ENCODE measurements at places on chromosomes 4 and X.

- DNase-seq = no peak
Observed at GRCh38 chrX:118867251-118867650, 43.6 kb downstream of the ZCCHC12 start.

DNA sequence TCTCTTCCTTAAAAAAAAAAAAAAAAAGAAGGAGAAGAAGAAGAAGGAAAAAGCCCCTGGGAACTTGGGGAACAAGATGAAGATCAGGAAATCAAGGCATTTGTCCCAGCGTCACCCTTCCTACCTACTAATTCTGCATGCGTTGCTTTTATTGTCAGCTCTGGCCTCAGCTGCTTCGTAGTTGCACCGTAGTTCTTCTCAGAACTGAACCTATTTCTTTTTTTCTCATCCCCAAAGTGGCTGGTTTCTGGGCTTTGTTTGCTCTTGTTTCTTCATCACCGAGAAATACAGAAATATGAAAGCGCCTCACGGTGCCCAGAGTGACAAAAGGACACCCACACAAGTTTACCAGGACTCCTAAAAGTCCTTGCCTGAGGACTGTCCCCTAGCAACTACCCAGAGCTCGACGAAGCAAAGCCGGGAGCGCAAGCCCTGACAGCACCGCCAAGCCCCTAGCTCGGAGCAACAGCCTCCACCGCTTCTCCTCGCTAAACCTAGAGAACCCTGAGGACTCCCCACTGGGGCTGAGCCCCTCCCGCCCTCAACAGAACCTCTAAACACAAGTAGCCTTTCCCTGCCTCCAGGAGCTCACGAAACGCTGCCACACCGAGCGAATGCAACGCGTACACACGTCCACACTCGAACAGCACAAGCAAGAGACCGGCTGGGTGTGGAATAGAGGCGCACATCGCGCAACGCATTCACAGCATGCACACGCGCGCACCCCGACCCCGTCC lies 710 bp downstream of the PRKG2 start:
- DNase-seq = no peak

DNA sequence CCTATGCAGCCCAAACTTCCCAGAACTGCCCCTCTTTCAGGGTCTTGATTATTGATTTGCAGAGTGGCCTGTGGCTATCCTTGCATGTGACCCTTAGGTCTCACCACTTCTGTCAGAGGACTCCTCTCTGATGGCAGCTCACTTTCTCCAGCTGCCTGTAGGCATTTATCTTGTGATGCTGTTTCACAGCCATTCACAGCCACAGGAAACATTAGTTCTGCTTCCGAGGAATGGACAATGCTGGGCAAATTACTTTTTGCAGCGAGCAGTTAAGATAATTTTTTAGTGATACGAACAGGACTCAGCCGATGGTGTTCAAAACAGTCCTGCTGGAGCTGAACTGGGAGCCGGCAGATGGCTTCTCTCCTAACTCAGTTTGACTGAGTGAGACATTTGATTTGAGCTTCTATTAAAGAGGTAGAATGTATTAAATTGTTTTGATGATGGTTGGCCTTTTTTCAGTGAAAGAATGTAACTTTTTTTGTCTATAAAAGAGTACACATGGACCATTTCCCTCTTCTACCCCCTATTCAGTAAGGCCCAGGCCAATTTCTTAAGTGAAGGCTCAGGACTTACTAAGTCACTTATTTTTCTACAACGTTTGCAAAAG lies 58.4 kb upstream of the TMEM150C start:
- DNase-seq = no peak

- no peak for DNase-seq
Observed at GRCh38 chr4:39263895-39264294, 81.6 kb downstream of the WDR19 start.

GRCh38 chr4:137209240-137209639 lies 323.1 kb downstream of the PCDH18 start:
- no peak for DNase-seq

- no peak for DNase-seq
Observed at GRCh38 chr4:112848911-112849310, 200.5 kb upstream of the ANK2 start.

- DNase-seq = no peak
Observed at GRCh38 chr4:38166768-38167167, 206.6 kb downstream of the PTTG2 start.

DNA sequence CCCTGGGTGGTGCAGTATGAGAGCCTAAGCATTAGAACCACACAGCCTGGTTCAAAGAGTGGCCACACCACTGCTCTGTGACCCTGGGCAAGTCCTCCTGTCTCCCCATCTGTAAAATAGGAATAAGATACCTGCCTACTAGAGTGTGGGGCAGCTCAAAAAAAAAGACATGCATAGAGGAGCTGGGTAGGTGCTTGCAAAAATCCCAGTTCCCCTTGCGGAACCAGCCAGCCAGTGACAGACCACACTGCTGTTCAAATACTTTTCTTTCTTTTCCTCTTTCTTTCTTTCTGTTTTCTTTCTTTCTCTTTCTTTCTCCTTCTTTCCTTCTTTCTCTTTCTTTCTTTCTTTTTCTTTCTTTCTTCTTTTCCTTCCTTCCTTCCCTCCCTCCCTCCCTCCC lies 63.0 kb upstream of the TRIM2 start:
- DNase-seq = no peak

DNA sequence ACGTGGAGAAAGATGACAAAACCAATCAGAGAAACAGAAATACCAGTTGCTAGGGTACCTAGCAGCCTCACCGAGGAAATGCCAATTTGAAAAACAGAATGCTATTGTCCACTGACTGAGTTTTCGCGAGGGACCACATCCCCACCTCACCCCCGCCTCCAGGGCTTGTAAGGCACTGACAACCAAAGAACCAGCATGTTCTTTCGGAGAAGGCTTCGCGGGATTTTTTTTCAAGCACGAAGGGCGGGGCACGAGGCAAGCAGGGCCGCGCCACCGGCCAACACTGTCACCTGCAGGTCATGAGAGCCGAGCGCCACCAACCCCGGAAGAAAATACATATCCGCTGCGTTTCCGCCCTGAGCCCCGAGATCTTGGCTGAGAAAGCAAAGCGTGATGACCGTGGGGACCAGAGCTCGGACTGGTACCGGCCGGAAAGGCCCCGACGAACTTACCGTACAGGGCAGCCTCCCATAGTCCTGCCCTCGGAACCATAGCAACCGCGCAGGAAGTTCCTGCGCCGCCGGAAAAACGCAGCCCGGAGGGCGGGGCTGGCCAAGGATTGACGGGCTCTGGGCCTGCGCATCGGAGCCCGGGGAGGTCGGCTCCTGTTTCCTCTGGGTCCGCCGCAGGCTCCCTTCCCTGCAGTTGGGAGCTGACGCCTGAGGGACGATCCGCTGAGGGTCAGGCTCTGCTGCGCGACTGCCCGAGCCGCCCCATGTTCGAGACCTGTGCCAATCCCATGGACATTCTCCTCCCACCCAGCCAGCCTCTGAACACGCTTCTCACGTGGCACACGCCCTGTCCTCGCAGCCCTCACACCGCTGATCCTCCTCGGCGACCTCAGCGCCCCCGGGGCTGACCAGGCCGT lies 59.2 kb upstream of the PAGE5 start:
- peak; percentile 90 for DNase-seq

- no peak for DNase-seq
Observed at GRCh38 chrX:133608406-133608805, 193.1 kb upstream of the GPC4 start.

- DNase-seq = no peak
Observed at GRCh38 chr4:49217492-49217891, 231.4 kb downstream of the CWH43 start.

GRCh38 chr4:111633663-111634266 lies 511.5 kb upstream of the FAM241A start:
- DNase-seq = no peak

GRCh38 chr4:129043523-129043922 lies 49.8 kb downstream of the SCLT1 start:
- DNase-seq = no peak

DNA sequence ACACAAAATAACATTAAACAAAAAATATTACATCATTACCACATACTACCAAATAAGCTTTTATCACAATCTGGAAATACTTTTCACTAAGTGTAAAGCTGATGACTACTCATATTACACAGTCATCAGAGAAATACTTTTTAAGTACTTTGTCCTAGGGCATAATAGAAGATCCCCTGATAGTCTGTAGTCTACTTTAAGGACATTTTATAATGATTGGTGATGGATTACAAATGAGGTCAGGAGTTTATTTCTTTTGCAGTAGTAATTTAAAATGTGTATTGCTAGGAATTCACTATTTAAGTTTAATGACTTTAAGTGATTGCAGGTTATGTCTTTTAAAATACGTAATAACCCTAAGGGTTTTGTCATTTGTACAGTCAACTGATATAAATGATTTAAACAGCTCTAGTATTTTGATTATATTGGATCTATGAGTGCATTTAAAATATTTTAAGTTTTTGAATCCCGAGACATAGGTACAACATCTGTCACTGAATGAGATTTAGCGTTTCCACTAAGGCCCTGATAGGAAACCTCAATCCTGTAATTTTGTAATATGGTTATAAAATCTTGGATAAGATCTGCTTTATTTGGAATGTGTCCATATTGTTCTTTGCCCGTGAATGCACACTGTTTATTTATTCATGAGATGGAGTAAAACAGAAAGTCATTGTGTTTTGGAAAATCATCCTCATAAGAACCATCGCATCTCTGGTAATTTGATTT lies 189.5 kb downstream of the ARAP2 start:
- DNase-seq = no peak

GRCh38 chr4:167645358-167645757 lies 411.1 kb upstream of the SPOCK3 start:
- no peak for DNase-seq
